Cortex of kidney (tissue), 1 donor: ENCODE measurements at places on chromosomes 5 and 9.

- DNase-seq, result no peak
Observed at GRCh38 chr9:116313638-116314037, 160.0 kb downstream of the PAPPA start.

DNA sequence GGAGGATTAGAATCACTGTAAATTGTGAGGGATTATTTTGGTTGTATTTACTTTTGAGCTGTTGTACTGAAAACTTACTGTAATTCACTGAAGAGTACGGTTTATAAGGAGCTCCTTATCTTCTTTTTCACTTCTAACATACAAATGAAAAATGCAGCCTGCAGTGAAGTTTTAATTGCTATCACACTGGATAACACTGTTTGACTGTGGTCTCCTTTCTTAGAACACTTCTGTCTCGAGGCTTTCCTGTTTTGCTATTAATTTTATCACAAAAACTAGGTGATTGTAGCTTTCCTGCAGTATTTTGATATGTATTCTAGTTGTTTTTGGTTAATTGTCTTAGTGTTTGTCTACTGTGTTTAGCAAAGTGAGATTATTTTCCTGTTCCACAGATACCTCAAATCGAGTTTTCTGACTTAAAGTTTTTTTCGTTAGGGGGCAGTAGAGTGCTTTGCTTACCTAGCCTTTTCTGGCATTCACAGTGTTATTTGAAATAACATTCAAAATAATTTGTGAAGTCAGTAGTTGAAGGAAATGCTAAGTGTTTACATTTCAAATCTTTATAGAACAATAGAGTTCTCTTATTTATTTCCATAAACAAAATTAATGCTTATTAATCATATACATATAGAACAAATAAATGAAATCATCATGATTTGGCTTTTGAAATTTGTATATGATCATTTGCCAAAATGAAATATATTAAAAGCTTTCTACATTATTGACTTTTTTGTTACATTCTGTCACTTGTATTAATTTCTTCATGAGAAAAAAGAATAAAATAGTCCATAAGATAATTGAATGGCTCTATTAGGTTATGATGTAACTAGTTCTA, 52.9 kb downstream of the COMMD10 start:
- no peak for DNase-seq

GRCh38 chr9:90142580-90142979, 500.0 kb downstream of the DIRAS2 start:
- no peak for DNase-seq

DNA sequence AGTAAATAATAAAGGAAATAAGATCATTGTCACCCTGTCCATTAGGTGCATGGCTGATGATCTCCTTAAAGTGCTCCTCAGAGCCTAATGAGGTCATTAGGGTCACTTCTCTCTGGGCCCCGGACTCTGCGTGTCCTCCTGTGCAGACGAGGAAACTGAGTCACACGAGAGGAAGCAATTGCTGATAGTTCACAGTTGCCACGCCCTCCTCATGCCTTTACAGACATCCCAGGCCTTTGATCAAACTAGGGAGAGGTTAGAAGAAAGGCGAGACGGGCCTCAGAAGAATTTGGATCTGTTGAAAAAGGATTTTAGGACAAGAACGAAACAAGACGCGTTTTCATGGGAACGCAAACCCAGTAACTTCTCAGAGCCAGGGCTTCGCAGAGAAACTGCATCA, 32.0 kb upstream of the MSX2 start:
- DNase-seq, result no peak

DNA sequence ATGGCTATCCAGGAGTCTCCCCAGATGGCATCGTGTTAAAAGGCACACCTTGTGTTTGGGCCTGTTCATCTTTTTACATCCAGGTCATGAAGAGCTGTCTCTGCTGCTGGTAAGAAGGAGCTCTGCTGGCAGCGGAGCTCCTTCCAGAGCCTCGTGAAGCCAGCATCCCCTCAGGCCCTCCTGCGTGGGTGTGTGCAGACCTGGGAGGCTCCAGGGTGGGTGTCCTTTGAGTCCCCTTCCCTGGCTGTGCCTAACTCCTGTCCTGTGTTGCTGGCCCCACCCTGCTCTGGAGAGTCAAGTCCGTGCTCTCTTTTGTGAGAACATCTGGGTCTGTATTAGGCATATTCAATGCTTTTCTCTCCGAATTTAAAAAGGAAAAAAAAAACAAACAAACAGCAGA, 149.6 kb upstream of the IRX2 start:
- no peak for DNase-seq

DNA sequence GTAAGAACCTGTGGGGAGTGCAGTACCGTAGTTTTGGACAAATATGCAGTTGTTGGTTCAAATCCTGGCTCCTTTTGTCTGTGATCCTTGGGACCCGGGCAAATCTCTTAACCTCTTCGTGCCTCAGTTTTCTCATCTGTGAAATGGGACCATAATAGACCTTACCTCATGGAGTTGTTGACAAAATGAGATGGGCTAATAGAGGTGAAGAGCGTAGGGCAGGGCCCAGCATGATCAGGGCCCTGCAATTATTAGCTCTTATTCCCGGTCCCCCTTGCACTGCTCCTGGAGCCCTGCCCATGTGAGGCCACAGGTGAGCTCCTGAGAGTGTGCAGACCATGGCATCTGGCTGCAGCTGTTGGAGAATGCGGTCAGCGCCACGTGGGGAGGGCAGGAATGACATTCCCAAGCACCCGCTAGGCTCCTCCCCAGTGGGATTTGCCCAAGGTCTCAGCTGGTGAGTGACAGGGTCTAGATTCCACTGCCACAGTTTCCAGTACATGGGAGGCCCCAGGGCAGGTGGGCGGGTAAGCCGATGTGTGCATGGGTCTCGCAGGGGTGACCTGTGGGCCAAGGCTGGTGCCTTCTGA, 41.0 kb downstream of the NEK6 start:
- no peak for DNase-seq

- no peak for DNase-seq
Observed at GRCh38 chr5:20030125-20030524, 42.1 kb upstream of the CDH18 start.
